T-cell (primary cell): ENCODE measurements at places on chromosomes 6 and 20. TPM values are rescaled to one million over a fixed set of nuclear protein-coding genes. Genes with fewer than 3 reads are reported as not detected.

GRCh38 chr6:126657561-126658175 lies 317.8 kb downstream of the CENPW start:
- H3K4me3 ChIP-seq: no peak overlapping the region
- no peak overlapping the region for H3K27ac ChIP-seq
- no peaks in the 10 kb centered on the region for H3K36me3 ChIP-seq
- no peaks in the 10 kb centered on the region for H3K27me3 ChIP-seq
- DNase-seq: no peak
- no peaks in the 10 kb centered on the region for H3K4me1 ChIP-seq

GRCh38 chr6:132612449-132613108 lies 11.5 kb downstream of the TAAR2 start:
- peak overlapping the region; percentile 37 for H3K27ac ChIP-seq
- H3K36me3 ChIP-seq: no peaks in the 10 kb centered on the region
- no peak for DNase-seq
- no peaks in the 10 kb centered on the region for H3K4me1 ChIP-seq
- H3K27me3 ChIP-seq: no peaks in the 10 kb centered on the region
- H3K4me3 ChIP-seq: no peak overlapping the region

- peaks cover 24% of the 10 kb centered on the region for H3K27me3 ChIP-seq
- no peak for DNase-seq
- H3K36me3 ChIP-seq: no peaks in the 10 kb centered on the region
- no peak overlapping the region for H3K27ac ChIP-seq
- H3K4me3 ChIP-seq: no peak overlapping the region
Measured at GRCh38 chr20:20856306-20856705, 143.9 kb upstream of the RALGAPA2 start.

- H3K4me3 ChIP-seq: peak overlapping the region; percentile 77
- H3K27ac ChIP-seq: peak overlapping the region; percentile 23
Measured at GRCh38 chr20:54208548-54209176, 775 bp downstream of the PFDN4 start.

GRCh38 chr6:43856005-43856765 lies 86.2 kb downstream of the VEGFA start:
- no peaks in the 10 kb centered on the region for H3K36me3 ChIP-seq
- no peak overlapping the region for H3K4me3 ChIP-seq
- no peaks in the 10 kb centered on the region for H3K27me3 ChIP-seq
- no peaks in the 10 kb centered on the region for H3K4me1 ChIP-seq

DNA sequence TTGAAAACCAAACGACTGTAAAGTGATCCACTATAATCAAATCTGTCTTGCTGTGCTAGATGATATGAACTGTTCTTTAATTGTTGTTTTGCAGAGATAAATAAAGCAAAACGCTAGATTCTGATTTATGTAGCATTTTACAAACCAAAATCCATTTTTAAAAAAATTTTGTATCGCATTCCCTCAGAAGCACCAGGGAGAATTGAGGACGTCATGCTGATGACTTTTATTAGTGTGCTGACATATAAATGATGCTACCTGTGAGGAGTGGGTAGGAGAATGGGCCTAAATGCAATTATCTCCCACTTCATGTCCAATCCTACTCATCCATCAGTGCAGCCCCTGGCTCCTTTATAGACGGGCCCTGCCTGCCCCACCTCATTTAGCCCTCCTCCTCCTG lies 282.4 kb downstream of the PACRG start:
- no peak overlapping the region for H3K4me3 ChIP-seq
- no peaks in the 10 kb centered on the region for H3K4me1 ChIP-seq
- no peaks in the 10 kb centered on the region for H3K27me3 ChIP-seq
- H3K36me3 ChIP-seq: no peaks in the 10 kb centered on the region
- DNase-seq: no peak
- no peak overlapping the region for H3K27ac ChIP-seq

DNA sequence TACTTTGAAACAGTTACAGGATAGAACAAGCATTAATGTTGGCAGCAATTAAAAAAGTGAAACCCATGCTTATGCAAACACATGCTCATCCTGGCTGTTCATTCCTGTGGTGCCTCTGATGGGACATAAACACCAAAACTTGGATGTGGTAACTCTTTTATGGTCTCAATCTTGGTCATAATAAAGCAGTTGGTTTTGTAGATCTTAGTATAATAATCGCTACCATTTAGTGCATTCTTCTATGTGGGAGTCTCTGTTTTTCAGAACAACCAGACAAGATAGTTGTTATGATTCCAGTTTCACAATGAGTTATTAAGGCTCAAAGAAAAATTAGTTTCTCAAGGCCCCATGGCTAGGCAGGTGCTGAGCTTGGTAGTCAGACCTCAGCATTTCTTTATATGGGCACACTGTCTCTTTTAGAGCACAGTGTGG lies 184.0 kb downstream of the UTRN start:
- peaks cover 15% of the 10 kb centered on the region for H3K4me1 ChIP-seq
- no peak overlapping the region for H3K4me3 ChIP-seq
- H3K36me3 ChIP-seq: no peaks in the 10 kb centered on the region
- peak overlapping the region; percentile 25 for H3K27ac ChIP-seq
- no peaks in the 10 kb centered on the region for H3K27me3 ChIP-seq
- no peak for DNase-seq

DNA sequence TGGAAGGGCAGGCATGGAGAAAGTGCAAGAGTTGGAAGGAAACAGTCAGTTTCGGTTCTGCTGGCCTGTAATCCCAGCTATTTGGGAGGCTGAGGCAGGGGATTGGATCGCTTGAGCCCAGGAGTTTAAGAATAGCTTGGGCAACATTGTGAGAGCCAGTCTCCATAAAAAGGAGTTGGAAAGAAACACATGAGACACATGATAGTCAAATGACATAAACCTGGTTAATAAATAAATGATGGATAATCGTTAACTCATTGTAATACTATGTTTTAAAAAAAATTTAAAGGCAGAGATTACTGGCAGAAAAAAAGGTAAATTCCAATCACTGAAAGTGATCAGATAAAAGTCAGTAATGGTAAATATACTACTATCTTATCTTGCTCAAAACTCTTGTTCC lies 37.2 kb upstream of the PHACTR1 start:
- no peaks in the 10 kb centered on the region for H3K36me3 ChIP-seq
- H3K4me3 ChIP-seq: no peak overlapping the region
- H3K27ac ChIP-seq: no peak overlapping the region
- no peaks in the 10 kb centered on the region for H3K27me3 ChIP-seq

DNA sequence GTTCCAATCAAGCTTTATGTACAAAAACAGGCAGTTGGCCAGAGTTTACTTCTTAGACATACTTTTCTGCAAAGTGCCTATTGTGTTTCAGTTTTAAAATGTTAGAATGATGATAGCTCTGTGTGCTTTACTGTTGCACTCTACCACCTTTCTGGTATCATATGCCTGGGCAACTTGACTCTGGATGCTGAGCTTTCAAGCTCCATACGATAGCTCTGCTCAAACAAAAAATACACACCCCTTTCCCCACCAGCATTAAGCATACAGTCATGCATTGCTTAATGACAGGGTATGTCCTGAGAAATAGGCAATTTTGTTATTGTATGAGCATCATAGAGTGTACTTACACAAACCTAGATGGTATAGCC lies 123.1 kb downstream of the RCAN2 start:
- DNase-seq: no peak
- H3K36me3 ChIP-seq: no peaks in the 10 kb centered on the region
- no peak overlapping the region for H3K27ac ChIP-seq
- no peak overlapping the region for H3K4me3 ChIP-seq
- no peaks in the 10 kb centered on the region for H3K27me3 ChIP-seq
- H3K4me1 ChIP-seq: no peaks in the 10 kb centered on the region

- no peaks in the 10 kb centered on the region for H3K27me3 ChIP-seq
- peaks cover 54% of the 10 kb centered on the region for H3K4me1 ChIP-seq
- H3K27ac ChIP-seq: peak overlapping the region; percentile 45
- no peak for DNase-seq
- H3K36me3 ChIP-seq: peaks cover 2% of the 10 kb centered on the region
Measured at GRCh38 chr6:40391086-40391485, 196.1 kb downstream of the LRFN2 start.

- H3K27ac ChIP-seq: no peak overlapping the region
- no peak overlapping the region for H3K4me3 ChIP-seq
- peaks cover 42% of the 10 kb centered on the region for H3K4me1 ChIP-seq
- H3K36me3 ChIP-seq: no peaks in the 10 kb centered on the region
- no peak for DNase-seq
- no peaks in the 10 kb centered on the region for H3K27me3 ChIP-seq
Measured at GRCh38 chr6:14271789-14272736, 154.5 kb downstream of the CD83 start.

GRCh38 chr20:24034820-24035219 lies 46.2 kb upstream of the GGTLC1 start:
- no peaks in the 10 kb centered on the region for H3K36me3 ChIP-seq
- no peak overlapping the region for H3K4me3 ChIP-seq
- no peaks in the 10 kb centered on the region for H3K27me3 ChIP-seq
- DNase-seq: no peak

DNA sequence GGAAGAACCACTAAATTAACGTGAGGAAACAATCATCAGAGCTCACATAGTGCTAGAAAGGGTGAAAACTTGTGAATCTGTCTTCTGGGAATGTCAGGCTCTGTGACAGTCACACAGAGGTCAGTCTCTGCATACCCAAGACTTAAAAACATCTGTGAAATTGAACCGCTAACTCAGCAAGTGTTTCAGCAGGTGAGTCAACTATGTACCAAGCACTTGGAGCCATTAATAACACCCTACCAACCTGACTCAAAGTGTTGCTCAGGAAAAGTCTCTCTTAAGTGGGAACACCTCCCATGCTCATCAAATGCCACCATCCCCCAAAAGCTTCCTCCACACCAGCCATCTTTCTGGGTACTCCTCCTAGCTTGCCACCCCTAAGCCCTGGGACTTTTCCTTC lies 92.3 kb upstream of the CARMIL1 start:
- no peaks in the 10 kb centered on the region for H3K36me3 ChIP-seq
- H3K4me1 ChIP-seq: no peaks in the 10 kb centered on the region
- no peaks in the 10 kb centered on the region for H3K27me3 ChIP-seq
- no peak for DNase-seq
- H3K27ac ChIP-seq: no peak overlapping the region

GRCh38 chr6:124873066-124873410 lies 89.2 kb upstream of the RNF217 start:
- H3K27ac ChIP-seq: no peak overlapping the region
- H3K36me3 ChIP-seq: no peaks in the 10 kb centered on the region
- no peak overlapping the region for H3K4me3 ChIP-seq
- no peak for DNase-seq
- no peaks in the 10 kb centered on the region for H3K27me3 ChIP-seq

DNA sequence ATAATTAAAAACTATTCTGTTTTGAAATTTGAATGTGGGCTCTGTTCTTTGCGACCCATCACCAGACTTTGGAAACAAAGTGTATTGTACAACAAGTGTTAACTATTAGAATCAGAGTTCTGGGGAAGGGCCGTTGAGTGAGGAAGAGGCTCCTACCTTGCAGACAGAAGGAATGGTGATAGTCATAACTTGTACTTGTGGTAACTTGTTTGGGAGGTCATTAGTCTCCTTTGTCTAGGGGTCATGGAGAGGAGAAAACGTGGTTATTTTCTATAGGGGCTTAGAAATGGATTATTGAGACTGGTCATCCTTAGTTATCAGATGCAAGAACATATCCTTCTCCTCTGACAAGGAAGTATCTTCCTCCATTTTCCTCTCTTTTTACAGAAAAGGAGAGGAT lies 174.8 kb downstream of the BMP2 start:
- no peak for DNase-seq
- no peak overlapping the region for H3K4me3 ChIP-seq
- H3K36me3 ChIP-seq: no peaks in the 10 kb centered on the region
- no peaks in the 10 kb centered on the region for H3K4me1 ChIP-seq

- no peaks in the 10 kb centered on the region for H3K27me3 ChIP-seq
- peaks cover 21% of the 10 kb centered on the region for H3K4me1 ChIP-seq
- H3K4me3 ChIP-seq: no peak overlapping the region
- no peaks in the 10 kb centered on the region for H3K36me3 ChIP-seq
Measured at GRCh38 chr6:2992330-2992979, 7.2 kb upstream of the NQO2 start.

GRCh38 chr6:52591832-52592231 lies 15.0 kb upstream of the TRAM2 start:
- no peak overlapping the region for H3K27ac ChIP-seq
- no peaks in the 10 kb centered on the region for H3K36me3 ChIP-seq
- DNase-seq: no peak
- H3K4me3 ChIP-seq: no peak overlapping the region

DNA sequence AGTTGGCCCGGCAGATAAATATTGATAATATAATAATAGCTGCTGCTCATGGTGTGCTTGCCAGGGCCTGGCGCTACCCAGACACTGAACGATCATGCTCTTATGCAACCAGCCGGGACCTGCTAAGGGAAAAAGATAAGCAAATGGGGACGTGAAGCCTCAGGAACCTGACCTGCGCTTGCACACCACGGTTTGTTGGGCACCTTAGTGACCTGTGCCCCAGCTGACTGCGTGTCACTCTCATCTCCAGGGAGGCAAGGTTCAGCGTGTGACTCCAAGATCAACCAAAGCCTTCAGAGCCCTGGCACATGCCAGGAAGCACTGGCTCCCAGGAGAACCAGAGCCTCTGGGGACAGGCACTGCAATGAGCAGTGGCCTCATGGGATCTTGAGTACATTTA lies 111.1 kb downstream of the AGPAT4 start:
- no peaks in the 10 kb centered on the region for H3K4me1 ChIP-seq
- H3K27me3 ChIP-seq: no peaks in the 10 kb centered on the region
- no peak for DNase-seq

DNA sequence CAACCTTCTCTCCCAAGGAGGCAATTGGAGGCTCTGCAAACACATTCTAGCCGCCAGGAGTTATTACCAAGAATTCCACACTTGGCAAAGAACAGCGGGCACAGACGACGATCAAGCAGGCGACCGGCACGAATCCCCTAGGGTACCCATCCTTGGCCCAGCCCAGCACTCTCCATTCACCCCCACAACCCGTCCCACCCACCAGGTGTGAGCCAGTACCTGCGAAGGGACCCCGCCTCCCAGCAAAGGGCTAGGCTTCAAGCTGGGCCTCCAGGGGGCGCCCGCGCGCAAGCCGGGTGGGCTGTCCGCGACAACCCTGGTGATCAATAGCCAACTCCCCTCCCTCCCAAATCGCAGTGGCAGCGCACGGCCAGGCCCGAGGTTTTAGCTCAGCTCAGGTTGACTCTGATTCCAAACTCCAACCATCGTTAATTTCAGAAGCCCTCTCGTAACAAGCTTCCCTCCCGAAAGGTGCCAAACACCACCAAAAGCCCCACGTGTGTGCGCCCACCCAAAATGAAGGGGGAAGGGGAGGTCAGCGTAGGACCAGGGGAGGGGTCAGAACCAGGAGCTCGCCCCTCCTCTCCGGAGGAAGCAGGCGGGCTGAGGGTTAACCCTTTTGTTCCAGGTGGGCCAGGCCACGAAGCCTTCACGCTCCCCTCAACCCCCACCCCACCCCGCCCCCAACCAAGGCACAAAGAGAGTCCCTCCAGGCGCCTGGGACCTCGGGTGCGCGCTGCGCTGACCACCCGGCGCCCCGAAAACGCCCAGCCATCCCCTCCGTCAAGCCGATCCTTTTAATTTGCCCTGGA lies 2.1 kb downstream of the SALL4 start:
- H3K36me3 ChIP-seq: no peaks in the 10 kb centered on the region
- H3K27ac ChIP-seq: no peak overlapping the region
- no peaks in the 10 kb centered on the region for H3K4me1 ChIP-seq
- H3K4me3 ChIP-seq: peak overlapping the region; percentile 19
- peaks cover 2% of the 10 kb centered on the region for H3K27me3 ChIP-seq

The ADGRF1 gene
- not detected for total RNA-seq

The BANF2 gene
- not detected for total RNA-seq

The SLPI gene
- total RNA-seq: 1.1 TPM

The OR2J3 gene
- total RNA-seq: 0.09 TPM

The ATP6V1G2 gene
- total RNA-seq: 4.8 TPM

The CCNC gene
- total RNA-seq: 38.0 TPM

The RNF114 gene
- total RNA-seq: 109 TPM

The RPN2 gene
- total RNA-seq: 121 TPM

The TBPL1 gene
- total RNA-seq: 27.7 TPM

The COL21A1 gene
- not detected for total RNA-seq

The TRIM31 gene
- not detected for total RNA-seq

The INSM1 gene
- not detected for total RNA-seq
